ENCODE measurements at places on chromosomes 11 and 22.

GRCh38 chr22:42284643-42285181 lies 14.3 kb upstream of the TCF20 start:
- DNase-seq, result no peak

DNA sequence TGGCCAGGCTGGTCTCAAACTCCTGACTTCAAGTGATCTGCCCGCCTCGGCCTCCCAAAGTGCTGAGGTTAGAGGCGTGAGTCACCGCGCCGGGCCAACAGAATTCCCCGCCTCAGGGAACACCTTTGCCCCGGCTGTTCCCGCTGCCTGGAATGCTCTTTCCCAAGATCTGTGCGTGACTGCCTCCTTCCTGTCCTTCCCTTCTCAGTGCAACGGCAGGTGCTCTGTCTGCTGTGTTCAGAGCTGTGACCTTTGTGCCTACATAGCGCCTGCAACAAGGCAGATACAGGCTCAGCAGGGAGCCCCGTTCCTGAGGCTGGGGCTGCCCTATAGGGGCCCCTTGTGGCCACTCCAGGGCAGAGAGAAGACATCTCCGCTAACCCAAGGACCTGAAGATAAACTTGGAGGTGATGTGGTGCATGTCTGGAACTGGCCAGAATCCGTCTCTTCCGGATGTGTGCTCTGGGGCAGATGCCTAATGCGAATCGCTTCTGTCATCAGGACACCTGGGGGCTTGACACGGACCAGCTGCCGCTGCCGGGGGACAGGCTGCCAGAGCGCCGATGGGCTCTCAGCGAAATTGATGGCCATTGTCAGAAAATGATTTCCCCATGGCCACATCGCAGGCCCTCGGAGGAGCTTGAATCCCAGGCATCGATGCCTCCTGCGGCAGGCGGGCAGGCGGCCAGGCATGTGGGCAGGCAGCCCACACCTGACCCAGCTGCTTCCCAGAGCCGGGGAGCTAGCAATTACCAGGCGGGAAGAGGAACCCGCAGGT lies 43.5 kb upstream of the TCF20 start:
- peak; percentile 34 for DNase-seq

DNA sequence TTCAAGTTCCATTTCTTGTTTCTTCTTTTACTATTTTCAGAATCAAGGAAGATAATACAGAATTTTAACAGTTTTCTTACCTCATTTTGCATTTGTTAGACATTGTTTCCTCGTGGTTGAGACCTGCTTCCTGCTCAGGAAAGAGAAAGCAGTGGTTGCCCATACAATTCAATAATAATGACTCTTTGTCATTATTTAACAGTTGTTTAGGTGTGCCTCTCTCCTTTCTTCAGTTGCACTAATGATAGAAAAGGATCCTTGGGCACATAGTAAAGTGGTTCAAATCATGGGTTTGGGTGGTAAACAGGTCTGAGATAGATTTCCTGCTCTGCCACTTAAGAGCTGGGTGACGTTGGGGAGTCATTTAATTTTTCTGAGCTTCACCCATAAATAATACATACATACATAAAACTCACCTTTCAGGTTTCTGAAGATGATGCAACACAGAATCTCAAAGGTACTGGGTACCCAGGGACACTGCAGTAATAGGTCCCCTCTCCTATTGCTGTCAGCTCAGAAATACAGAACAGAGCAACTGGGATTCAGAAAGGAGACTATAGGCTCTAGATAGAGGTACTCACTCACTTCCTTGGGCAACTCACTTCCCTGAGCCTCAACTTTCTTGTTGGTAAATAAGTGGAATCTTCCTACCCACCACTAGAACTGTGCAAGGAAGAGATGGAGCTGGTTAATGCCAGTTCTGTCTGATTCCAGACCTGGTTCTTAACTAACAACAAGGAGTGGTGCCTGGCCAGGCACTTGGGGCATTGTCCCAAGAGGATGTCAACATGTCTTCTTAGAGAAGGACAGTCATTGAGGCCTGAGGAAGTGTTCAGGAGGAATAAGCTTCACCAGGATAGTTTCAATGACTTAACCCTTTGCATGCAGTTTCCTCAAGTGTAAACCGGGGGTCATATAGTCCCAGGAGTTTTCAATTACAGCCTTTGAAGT lies 34.9 kb downstream of the CD44 start:
- no peak for DNase-seq

DNA sequence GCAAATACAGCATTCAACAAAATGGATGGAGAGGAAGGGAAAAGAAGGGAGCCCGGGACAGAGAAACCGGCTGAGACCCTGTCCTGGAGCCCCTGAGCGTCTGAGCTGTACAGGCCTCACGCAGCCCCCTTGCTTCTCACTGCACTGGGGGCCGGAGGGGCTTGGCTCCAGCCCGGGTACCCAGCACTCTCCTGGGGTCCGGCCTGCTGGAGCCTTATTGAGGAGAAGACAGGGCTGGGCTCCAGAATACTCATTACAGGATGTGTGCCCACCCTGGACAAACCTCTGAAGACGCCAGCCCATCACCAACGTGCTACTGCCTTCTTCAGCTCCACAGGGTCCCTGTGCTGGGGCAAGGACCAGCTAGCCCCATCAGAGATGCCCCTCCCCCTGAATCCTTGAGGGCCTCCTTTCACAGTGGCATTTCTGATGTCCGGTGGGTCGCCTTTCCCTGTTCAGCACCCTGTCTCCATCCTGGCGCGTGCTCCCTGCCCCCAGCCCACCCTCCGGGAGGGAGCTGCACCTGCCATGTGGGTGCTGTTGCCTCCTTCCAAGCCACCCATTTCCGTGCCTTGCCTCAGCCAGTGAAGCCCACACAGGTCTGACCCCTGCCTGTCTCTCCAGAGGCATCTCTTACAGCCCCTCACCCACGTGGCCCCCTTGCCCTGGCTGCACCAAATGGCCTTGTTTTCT lies 14.6 kb upstream of the SUN2 start:
- no peak for DNase-seq

- no peak for DNase-seq
Measured at GRCh38 chr22:25223269-25223850, 3.9 kb downstream of the CRYBB2 start.

DNA sequence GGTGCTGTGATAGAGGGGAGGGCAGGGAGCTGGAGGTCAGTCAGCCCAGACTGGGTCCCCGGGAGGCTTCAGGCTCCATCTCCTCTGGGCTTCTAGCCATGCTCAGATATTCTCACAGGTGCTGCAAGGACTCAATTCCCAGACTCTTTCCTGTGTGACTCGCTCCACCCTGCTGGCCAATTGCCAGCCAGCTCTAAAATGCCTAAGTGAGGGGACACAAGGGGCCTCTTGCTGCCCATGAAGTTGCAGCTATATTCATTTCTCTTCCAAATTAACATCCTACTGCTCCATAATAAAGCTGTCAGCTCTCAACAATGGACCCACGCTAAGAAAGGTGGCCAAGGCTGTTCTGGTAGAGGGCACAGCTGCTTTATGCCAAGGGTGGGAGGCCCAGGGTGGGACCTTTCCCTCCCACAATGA lies 101.5 kb downstream of the PLEKHA7 start:
- no peak for DNase-seq

DNA sequence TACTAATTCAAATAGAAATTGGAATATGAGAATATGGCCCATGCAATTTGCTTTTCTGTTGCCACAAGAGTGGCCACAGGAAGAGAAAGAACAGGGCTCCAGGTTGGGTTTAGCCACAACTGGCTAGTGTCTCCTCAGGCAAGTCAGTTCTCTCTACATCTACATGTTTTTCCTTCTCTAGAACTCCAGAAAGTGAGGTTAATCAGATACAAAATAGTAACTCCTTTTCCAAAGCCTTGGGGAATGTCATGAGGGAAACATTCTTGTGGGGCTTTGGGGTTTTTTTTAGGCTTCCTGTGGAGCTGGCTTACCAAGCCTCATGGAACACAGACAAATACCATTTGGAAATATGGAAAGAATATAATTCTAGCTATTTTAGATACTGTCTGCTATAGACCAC lies 161.6 kb downstream of the NAV2 start:
- no peak for DNase-seq

DNA sequence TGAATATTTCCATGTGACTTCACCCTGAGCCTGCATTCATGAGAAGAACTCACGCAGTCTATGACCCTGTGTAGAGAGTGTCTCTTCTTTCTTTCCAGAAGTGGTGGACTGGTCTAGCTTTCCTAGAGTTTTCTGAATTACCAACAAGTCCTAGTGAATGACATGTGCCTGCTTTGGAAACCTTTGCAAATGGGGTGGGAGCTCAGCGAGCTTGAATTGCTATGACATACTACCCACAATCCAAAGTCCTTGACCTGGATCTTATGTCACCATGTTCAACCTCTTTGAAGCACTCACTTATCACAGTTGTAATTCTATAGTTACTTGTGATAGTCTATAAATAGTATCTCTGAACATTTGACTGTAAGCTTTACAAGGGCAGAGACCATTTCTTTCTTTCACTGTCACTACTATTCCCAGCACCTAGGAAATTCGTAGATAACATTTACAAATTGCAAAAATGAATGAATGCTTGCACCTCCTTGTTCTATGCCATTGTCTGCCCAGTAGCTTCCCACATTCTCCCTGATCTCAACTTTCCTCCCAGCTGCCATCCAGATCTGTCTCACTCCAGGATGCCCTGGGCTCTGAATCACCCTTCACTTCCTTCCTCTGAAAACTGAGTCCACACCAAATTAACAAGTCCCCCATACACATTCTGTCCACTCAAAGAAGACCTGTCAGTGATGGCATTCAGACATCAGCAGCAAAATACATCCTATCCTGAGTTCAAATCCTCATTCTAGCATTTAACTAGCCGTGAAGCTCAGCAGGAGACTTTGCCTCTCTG lies 201.9 kb upstream of the SESN3 start:
- no peak for DNase-seq

GRCh38 chr22:44701187-44701790 lies 715 bp upstream of the PRR5 start:
- DNase-seq, result no peak

DNA sequence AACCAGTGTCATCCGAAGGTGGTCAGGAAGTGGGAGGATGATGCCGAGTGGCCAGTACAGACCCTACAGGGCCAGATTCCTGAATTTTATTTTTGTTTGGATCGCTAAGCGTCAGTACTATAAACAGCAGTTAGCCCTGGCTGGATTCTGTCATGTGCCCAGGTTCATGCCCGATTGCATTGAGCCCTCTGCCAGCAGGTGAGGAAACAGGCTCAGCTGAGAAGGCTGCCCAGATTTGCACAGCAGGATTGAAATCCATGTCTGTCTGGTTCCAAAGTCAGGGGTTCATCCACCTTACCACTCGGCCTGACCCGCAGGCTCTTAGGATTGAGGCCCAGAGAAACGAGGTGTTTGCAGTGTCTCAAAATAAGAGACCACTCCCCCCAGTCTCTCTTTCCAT lies 9.1 kb upstream of the TBC1D22A start:
- no peak for DNase-seq

DNA sequence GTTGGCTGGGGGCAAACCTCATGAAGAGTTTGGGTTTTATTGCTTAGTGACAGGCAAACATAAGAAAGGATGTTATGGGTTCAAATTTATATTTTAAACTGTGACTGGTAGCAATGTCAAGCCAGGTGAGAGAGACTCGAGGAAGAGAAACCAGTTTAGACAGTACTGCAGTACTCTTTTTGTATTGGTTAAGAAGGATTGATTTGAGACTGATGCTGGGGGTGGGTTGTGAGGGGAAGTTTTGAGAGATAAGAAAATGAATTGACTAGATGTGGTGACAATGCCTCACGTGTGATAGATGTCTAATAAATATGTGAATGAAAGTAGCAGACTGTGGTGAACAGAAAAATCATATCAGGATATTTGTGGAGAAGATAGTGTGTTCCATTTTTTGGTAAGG lies 142.4 kb downstream of the DDX10 start:
- no peak for DNase-seq

- DNase-seq, result no peak
Measured at GRCh38 chr22:28951530-28951929, 68.2 kb downstream of the ZNRF3 start.

DNA sequence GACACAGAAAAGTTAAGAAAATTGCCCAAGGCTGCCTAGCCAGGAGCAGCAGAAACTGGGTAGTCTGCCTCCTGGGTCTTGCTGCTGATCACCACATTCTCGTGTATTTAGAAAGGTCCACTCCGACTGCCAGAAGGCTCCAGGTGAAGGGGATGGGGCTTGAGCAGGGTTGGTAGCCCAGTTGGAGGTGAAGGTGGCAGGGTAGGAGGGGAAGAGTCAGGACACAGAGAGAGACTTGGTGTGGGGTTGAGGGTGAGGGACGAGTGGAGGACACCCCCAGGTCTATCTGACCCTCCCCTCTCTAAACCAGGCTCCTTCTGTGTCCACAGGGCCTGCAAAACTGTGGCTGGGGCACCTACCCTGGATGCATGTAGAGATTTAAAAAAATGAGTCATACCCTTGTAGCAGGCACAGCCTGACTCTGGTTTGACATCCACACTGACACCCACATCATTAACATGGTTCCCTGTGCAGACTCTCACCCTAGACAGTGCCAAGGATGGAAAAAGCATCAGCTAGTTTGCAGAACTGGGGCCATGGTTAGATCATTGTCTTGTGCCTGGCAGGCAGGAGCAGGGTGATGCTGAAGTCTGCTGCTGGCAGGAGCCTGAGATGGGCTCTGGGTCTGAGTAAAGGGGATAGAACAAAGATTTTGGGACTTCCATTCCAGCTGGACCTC lies 273.2 kb downstream of the TENM4 start:
- DNase-seq, result no peak

GRCh38 chr11:60871378-60872061 lies 4.2 kb downstream of the ZP1 start:
- peak; percentile 41 for DNase-seq

GRCh38 chr22:39223091-39223710 lies 21.6 kb downstream of the PDGFB start:
- no peak for DNase-seq

- no peak for DNase-seq
Measured at GRCh38 chr11:7672276-7672959, 882 bp downstream of the CYB5R2 start.

GRCh38 chr11:125951731-125952130 lies 5.9 kb downstream of the VSIG10L2 start:
- DNase-seq, result no peak

Measured in adrenal gland (tissue), 19 donors.